ENCODE measurements at places on chromosomes 6 and 20.

GRCh38 chr6:78559056-78559455 lies 308.3 kb upstream of the IRAK1BP1 start:
- no peak for DNase-seq

GRCh38 chr20:50366270-50367103 lies 143.7 kb upstream of the PTPN1 start:
- no peak for DNase-seq

DNA sequence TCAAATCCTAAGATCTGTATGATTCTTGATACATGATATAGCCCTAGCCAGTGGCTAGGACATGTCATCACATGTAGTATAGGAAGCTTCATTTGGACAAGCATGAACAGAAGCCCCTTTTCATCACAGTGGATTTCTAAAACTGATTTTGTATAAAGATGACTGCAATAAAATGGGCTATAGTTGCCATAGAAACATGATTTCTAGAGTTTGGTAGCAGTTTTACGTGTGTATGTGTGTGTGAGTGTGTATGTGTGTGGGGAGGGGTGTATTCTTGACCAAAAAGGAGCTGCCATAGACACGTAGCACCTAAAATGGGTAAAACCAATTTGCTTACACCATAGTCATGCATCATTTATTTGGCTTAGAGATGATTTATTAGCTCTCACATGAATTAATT lies 200.5 kb upstream of the CNR1 start:
- DNase-seq, result no peak

DNA sequence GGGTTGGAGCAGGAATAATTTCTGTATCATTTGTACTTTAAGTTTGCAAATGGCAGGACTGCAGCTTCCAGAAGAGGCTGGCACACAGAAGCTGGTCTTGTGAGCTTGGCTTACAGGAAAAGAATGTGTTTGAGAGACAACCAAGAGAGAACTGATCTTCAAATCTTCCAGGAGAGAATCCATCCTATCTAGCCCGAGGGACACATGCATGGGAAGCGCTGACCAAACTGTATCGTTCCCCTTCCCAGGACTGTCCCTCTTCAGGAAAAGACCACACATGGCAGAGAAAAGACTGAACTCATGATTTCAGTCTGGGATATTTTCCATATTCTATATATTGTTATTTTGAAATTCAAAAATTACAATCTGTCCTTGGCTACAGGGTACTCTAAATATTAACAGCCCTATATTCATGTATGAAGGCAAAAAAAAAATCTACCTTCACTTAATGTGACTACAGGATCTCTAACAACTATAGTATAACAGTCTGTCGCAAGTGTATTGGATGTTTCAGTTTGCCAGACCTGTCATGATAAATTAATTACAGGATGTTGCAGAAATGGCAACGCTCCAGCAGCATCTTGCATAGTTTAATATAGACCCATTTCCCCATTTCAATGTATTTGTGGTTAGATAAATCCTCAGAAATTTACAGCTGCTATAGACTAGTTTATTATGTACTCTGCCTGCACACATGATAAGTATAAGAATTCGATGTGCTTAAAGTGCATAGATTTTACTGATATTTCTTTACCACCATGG lies 99.4 kb downstream of the MYB start:
- no peak for DNase-seq

- DNase-seq, result no peak
Observed at GRCh38 chr6:15595461-15596173, 67.2 kb downstream of the DTNBP1 start.

DNA sequence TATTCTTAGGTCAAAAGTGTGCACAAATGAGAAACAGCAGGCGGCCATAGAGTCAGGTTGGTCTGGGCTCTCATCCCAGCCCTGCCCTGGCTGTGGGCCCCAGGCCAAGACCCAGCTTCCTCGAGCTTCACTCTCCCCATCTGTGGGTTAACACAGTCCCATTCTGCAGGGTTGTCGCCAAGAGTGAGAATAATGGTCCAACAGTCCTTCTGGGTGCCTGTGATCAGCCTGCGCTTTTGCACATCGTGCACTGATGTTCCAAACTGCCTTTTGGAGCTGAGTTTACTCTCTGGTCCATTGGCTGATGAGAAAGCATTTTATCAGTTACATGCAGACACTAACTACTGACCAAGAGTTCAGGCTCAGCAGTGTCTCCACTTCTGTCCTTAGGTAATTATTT lies 82.6 kb downstream of the INSM1 start:
- no peak for DNase-seq

DNA sequence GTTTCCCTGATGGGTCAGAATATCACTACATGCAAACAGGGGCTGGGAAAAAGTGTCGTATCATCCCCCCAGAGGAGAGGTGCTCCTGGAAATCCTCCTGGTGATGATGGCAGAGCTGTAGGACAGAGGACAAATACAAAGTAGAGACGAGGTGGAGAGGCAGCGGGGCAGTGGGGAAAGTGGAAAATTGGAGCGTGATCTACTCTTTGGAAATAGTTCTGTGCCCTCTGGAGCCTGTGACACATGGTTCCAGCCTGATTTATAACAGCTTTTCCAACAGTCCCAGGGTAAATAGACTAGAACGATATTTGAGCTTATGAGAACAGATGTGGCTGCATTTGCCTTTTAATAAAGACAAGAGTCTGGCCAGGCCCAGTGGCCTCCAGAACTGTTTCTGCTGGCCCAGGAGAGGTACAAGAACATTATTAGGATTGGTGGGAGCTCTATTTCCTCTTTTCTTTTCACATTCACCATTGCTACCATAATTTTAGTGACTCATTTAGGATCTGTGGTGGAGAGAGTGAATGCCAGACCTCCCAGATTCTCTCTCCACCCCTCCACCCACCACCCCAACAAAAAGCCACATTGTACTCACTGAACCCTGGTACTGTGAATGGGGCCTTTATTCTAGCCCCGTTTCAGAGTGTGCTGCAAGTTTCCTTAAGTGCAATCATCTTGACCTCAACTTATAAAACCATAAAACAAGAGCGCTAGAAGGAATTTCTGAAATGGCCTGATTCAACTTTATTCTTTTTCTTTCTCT lies 78.3 kb downstream of the BTBD3 start:
- no peak for DNase-seq

DNA sequence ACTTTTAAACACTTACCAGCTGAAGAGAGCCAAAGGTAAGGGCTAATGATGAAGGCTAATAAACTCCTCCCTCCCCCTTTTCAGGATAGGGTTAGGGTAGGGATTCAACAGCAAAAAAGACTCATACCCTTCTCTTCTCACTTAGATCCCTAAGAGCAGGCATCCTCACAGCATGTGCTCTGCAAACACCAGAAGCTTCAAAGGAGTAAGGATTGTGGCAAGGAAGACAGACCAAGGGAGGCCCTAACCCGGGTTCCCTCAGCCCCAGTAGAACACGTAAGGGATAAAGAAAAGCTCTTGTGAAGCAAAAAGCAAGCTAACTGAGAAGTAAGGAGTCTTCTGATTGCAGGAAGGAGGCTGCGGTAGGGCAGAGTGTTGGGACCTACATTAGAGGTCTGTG lies 11.6 kb downstream of the MAP3K7 start:
- DNase-seq, result no peak

GRCh38 chr6:17890309-17890708 lies 97.1 kb downstream of the KIF13A start:
- DNase-seq, result no peak

DNA sequence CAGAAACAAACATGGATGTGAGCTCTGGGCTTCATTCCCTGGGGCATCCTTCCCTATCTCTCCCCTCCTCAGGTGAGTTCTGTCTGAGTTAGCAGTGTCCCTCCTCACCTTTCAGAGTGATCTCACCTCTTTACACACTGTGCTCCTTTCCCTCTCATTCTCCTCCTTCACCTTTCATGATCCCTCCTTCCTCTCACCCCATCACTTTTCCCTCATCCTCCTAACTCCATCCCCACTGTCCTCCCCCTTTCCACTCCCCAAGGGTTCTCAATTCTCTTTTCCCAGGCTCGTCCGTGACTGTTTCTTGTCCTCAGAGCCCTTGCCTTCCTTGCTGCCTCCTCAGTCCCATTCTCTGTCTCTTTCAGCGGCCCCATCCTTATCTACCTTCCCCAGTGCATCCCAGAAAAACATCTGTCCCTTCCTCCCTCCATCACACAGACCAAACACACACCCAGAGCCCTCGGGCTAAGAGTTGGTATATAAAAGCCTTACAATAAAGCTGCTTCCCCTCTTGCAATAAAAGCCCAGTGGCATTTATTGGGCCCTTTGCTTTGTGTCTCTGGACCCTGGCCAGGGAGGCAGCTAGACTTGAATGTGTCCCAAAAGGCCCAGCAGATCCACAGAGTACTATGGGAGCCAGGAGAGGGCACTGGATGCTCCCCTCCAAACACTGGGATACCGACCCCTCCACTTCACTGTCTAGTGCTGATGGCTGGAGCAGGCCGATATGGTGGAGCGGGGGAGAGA lies 1.9 kb downstream of the RNF39 start:
- no peak for DNase-seq

DNA sequence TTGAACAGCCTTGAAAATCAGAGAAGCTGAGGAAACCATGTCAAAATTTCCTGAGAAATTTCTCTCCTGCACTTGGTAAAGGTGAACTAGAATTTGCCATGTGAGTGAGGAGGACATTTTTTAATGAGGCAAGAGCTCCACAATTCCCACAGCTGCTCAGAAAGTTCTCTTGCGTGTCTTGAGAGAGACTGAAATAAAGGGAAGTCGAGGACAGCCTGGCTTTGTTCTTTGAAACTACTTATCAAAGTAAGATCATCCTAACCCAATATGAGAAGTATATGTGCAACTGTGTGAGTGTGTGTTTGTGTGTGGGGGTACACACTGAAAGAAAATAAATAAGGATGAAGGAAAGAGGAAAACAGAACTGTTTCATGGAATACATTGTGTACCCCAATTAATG lies 163.4 kb downstream of the SLC24A3 start:
- DNase-seq, result no peak

DNA sequence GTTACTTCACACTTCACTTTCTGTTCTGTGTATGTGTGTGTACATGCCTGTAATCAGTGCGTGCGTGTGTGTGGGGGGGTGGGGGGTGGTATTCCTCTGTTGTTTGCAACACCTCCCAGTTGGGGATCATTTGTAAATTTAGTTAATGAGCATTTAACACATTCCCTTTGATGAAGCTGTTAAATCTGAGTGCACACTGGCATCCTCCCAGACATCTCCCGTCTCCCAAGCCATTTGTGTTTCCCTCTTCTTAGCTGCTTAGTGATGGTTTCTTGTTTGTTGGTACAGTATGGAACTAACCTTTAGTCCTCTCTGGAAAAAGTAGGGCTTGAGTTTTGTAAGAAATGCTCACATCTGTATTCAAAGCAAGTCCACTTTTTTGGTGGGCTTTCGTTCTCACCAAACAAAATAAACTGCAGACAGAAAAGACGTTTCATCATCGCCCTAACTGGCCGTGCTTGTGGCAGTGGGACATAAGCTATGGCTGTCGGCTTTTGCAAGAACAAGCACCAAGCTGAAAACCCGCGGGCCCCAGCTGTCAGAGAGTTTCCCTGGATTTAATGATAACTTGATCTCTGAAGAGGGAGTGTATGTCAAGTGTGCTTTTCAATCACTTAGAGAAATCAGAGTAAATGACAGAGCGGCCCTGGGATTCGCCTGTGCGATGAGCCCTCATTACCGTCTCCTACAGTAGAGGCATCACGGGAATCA lies 54.9 kb upstream of the SASH1 start:
- no peak for DNase-seq

DNA sequence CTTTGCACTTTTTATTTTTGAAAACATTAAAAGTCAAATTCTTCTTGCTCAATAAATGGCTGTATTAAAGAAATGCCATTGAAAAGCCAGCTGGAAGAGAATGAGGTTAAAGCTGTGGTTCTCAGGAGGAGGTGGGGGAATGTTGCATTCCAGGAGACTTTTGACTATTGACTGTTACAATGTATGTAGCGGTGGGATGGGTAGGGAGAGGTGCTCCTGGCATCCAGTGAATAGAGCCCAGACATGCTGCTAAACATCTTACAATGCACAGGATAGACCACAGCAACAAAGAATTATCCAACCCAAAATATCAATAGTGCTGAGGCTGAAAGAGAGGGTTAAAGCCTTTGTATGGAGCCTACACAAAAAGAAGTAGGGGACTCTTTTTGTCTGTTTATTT lies 295.9 kb downstream of the NKAIN2 start:
- DNase-seq, result no peak

GRCh38 chr6:154602296-154602695 lies 91.8 kb upstream of the CNKSR3 start:
- DNase-seq, result no peak

GRCh38 chr20:49700411-49701185 lies 13.1 kb downstream of the B4GALT5 start:
- DNase-seq, result no peak

DNA sequence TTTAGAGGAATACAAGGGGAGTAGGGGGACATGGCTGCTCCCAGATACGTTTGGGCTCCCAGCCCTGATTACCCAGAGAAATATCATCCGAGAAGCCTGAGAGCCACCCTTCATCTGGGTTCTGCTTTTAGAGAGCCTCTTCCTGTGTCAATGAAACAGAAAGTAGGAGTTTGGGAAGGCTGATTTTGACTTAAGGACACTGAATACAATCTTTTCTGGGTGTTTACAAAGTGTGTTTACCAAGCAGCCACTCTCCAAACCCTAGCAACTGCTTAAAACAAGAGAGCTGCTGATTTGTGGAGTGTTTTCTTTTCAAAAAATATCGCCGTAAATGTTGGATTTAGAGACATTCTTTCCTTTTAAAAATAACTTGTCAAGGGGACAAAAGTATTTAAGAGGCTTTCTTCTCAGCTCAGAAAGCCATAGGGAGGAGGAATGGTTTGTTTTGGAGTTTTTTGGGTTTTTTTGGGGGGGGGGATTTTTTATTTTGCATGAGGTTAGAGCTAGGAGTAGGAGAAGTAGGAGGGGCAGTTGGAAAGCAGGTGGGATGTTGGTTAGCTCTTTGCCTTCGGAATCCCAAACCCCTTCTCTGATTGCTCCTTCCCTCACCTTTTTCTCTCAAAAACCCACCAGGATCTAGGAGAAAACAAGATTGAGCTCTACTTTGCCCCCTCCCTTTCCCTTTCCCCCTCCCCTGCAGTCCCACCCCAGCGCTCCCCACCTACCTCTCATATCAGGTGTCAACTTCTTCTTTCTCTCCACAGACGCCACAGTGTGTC lies 12.4 kb downstream of the MAFB start:
- no peak for DNase-seq

- no peak for DNase-seq
Observed at GRCh38 chr6:57302477-57302876, 15.0 kb upstream of the PRIM2 start.

DNA sequence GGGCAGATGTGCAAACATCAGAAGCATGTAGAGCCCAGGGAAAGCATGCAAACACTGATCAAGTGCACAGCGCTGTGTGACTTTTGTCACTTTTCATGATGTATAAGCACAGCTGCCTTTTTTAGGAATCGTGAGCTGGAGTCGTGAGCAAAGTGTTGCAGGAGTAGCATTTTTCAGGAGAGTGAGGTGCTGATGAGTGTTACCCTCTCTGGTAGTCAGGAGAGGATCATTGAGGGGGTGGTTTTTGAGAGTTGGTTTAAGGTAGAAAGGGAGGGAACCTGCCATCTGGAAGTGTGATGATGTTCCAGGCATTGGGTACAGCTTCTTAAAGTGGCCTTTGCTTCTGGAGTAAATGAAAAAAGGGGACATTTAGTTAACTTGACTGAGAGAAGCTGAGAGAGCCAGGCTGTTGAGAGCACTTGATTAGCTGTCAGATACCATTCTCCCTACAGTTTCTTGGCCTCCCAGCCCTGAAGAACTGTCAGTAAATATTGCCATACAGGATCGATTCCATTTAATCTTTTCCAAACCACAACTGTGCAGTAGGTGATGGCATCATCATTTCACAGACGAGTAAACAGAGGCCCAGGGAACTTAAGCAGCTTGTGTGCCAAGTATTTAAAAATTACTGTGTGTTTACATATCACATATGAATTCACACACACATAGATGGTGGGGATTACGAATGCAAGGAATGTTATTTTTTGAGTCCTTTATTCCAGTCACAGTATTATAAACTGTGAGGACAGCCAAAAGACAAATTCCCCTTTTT lies 28.9 kb downstream of the TPD52L1 start:
- no peak for DNase-seq
